ENCODE measurements at places on chromosomes 3 and 15. TPM values are rescaled to one million over a fixed set of nuclear protein-coding genes. Genes with fewer than 3 reads are reported as not detected.
A peak's percentile ranks its signal among the peaks of the same experiment; 100 is the strongest.

GRCh38 chr15:38332711-38333110, 80.1 kb downstream of the SPRED1 start:
- peaks cover 4% of the 10 kb centered on the region for H3K27me3 ChIP-seq
- H3K36me3 ChIP-seq, result no peaks in the 10 kb centered on the region
- no peak for DNase-seq
- no peak overlapping the region for H3K27ac ChIP-seq
- H3K4me3 ChIP-seq, result no peak overlapping the region

PP2D1 gene
- not detected for total RNA-seq

- no peaks in the 10 kb centered on the region for H3K27me3 ChIP-seq
- peak; percentile 4 for DNase-seq
- peaks cover 16% of the 10 kb centered on the region for H3K4me1 ChIP-seq
- H3K4me3 ChIP-seq, result no peak overlapping the region
These were observed 86.9 kb upstream of the PRTG start for GRCh38 chr15:55829826-55830225.

DNA sequence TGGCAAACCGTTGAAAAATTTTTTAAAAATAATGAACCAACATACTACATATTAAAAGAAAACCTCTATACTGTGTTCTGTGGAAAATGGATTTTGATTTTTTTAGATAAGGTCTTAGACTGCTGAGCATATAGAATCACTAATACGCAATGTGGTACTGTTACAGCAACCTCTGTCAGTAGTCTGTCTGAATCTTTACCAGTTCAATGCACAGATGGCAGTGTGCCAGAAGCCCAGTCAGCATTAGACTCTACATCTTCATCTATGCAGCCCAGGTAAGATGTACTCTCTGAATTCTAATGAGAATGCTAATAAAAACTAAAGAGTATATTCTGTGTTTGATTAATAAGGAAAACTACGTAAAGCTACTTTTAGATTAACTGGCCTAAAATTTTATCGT, 31.3 kb upstream of the FAH start:
- peaks cover 21% of the 10 kb centered on the region for H3K36me3 ChIP-seq
- H3K4me3 ChIP-seq, result no peak overlapping the region
- peaks cover 3% of the 10 kb centered on the region for H3K4me1 ChIP-seq
- H3K27ac ChIP-seq, result no peak overlapping the region

ITIH1 gene
- total RNA-seq, result not detected

DNA sequence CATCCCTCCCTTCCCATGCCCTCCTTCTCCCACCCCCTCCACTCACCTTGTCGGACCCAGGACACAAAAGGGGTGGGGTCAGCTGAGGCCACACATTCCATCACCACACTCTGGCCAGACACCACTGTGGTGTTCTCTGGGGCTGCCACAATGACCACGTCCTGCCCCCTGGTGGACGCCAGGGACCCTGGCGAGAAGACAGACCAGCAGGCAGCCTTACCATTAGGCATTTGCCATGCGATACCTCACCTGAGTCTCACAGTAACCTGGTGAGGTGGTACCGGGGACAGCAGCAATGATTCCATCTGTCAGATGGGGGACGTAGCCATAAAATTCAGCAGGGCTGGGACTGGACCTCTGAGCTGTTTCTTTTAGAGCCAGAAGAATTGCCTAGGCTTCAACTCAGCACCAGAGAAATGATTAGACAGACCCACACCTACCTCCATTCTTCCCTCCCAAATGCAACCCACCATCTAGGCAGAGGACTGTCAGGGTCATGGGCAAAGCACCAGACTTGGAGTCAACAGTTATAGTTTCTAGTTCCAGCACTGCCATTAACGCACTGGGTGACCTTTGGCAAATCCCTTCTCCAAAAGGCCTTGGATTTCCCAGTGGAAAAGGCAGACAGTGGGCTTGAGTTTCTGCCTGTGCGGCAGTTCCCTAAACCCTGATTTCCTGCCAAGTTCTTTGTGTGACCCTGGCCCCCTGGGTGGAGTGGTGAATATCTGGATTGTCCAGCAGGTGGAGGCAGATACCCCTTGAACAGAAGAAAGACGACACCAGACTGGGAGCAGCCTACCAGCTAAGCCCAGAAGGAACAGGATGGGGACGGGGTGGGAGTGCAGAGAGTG, 21.8 kb downstream of the IGDCC4 start:
- no peak overlapping the region for H3K27ac ChIP-seq
- no peaks in the 10 kb centered on the region for H3K36me3 ChIP-seq
- peaks cover 5% of the 10 kb centered on the region for H3K4me1 ChIP-seq
- H3K4me3 ChIP-seq, result no peak overlapping the region
- DNase-seq, result peak; percentile 68

DNA sequence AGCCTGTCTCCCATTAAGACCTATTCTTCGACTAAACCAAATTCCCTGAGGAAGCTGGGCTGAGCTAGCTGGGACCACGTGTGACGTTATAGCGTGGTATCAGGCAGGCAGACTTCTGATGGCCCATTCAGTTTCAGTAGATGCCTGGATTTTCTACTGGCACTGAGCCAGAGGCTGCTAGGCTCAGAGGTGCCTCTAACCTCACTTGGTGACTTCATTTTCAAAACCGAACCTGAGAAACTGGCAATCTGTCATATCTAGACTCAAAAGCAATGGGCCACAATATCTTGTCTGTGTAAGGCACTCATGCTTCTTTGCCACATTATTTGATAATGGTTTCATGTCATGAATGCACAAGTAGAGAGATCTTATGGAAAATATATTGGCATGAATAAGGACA, 352.1 kb upstream of the AZI2 start:
- H3K27ac ChIP-seq, result no peak overlapping the region
- no peaks in the 10 kb centered on the region for H3K27me3 ChIP-seq
- H3K36me3 ChIP-seq, result no peaks in the 10 kb centered on the region
- no peak overlapping the region for H3K4me3 ChIP-seq

ZNF717 gene
- 14.2 TPM for total RNA-seq

- H3K36me3 ChIP-seq, result peaks cover 18% of the 10 kb centered on the region
- DNase-seq, result no peak
- H3K27me3 ChIP-seq, result no peaks in the 10 kb centered on the region
These were observed 72.5 kb upstream of the ARHGEF3 start for GRCh38 chr3:56874269-56874668.

IFT122 gene
- total RNA-seq, result 18.9 TPM

- H3K27me3 ChIP-seq, result peaks cover 20% of the 10 kb centered on the region
- H3K4me3 ChIP-seq, result no peak overlapping the region
- no peak overlapping the region for H3K27ac ChIP-seq
- H3K4me1 ChIP-seq, result no peaks in the 10 kb centered on the region
- H3K36me3 ChIP-seq, result no peaks in the 10 kb centered on the region
These were observed 56.0 kb upstream of the CTXND1 start for GRCh38 chr15:80308002-80308401.

DNA sequence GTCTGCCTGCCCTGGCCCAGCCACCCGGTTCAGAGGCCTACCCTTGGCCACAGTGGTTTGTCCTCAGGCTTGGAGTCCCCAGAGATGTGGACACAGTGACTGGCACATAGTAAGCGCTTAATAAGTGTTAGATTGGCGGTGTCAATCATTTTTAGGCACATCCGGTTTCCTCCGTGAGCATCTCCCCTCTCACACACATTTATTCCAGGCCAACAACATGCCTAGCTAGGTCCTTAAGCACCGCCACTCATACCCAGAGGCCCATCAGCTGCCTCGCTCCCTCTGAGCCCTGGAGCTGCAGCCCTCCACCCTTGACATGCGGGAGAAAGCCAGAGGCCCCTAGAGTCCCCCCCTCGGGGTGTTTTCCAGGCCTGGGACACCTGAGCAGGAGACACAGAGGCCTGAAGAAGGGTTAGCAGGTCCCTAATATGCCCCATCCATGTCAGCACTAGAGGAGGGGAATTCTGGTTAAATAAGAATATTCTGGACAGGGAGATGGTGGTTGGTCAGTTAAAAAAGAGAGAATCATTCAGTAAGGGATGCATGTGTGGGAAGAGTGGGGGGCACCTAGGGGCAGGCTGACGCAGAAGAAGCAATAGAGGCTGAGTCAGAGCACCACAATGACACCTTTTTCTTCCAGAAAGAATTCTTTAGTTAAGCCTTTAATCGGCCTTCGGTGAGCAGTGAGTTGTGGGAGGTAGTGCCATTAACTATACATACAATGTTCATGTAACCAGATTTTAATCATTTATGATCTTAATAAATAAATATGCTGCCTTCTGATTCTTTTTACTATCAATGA, 22.3 kb downstream of the NR2F2 start:
- no peaks in the 10 kb centered on the region for H3K36me3 ChIP-seq
- H3K4me1 ChIP-seq, result peaks cover 13% of the 10 kb centered on the region
- H3K4me3 ChIP-seq, result no peak overlapping the region

GRCh38 chr3:123050666-123051065, 16.2 kb upstream of the PDIA5 start:
- H3K4me3 ChIP-seq, result no peak overlapping the region
- H3K27ac ChIP-seq, result no peak overlapping the region

DAG1 gene
- total RNA-seq, result 10.8 TPM

- no peak overlapping the region for H3K27ac ChIP-seq
- no peaks in the 10 kb centered on the region for H3K36me3 ChIP-seq
- H3K4me3 ChIP-seq, result no peak overlapping the region
These were observed 36.7 kb upstream of the ZNF710 start for GRCh38 chr15:89964232-89964954.

DNA sequence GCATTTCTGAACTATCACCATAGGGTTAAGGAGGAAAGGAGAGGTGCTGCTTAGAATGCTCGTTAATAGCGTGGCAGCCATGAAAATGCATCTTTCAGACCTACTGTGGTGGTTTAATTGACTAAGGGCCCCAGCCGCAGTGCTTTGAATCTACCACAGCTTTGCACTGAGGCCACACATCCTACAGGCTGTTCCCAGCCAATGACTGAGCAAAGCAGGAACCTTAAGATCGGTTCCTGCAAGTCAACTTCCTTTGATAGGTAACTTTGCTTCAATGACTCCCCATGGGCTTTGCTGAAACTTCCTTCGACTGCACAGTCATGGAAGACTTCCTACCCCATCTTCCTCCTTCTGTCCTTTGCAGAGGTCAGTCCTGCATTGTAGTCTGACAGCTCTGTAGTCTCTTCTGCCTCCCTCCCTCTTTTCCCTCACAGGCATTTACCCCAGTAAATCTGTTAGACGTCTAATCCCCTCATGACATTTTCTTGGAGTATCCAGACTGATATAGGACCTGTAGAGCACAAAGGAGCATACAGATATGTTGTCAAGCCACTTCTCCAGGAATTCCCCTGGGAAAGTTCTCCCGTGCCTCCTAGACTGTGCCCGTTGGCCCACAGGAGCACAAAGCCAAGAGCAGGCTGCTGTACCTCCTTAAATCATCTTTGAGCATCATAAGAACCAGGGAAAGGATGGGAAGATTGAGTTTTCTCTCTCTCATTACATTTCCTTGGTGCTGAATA, 2.6 kb upstream of the BCL2A1 start:
- H3K27me3 ChIP-seq, result no peaks in the 10 kb centered on the region
- peak; percentile 66 for DNase-seq
- H3K27ac ChIP-seq, result peak overlapping the region; percentile 73
- H3K4me3 ChIP-seq, result no peak overlapping the region

PROS1 gene
- total RNA-seq, result not detected

DNA sequence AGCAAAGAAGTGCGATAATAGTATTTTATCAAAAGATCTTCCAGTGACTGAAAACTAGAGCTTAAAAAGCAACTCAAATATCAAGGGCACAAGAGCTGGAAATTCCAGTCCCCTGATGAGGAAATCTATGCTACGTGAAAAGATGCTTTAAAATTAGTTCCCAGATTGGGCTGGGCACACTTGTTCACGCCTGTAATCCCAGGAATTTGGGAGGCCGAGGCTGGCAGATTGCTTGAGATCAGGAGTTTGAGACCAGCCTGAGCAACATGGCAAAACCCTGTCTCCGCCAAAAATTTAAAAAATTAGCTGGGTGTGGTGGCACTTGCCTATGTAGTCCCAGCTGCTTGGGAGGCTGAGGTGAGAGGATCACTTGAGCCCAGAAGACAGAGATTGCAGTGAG, 138.8 kb downstream of the SEMA6D start:
- no peak overlapping the region for H3K4me3 ChIP-seq
- no peak overlapping the region for H3K27ac ChIP-seq
- no peaks in the 10 kb centered on the region for H3K4me1 ChIP-seq
- peaks cover 2% of the 10 kb centered on the region for H3K27me3 ChIP-seq
- DNase-seq, result no peak
- H3K36me3 ChIP-seq, result no peaks in the 10 kb centered on the region

PLSCR2 gene
- not detected for total RNA-seq

- peak overlapping the region; percentile 60 for H3K27ac ChIP-seq
- peaks cover 72% of the 10 kb centered on the region for H3K36me3 ChIP-seq
- H3K27me3 ChIP-seq, result no peaks in the 10 kb centered on the region
- peaks cover 60% of the 10 kb centered on the region for H3K4me1 ChIP-seq
- DNase-seq, result peak; percentile 29
These were observed 22.9 kb downstream of the FYCO1 start for GRCh38 chr3:45972534-45973402.

- no peaks in the 10 kb centered on the region for H3K27me3 ChIP-seq
- DNase-seq, result no peak
- H3K27ac ChIP-seq, result no peak overlapping the region
- H3K4me1 ChIP-seq, result no peaks in the 10 kb centered on the region
- no peak overlapping the region for H3K4me3 ChIP-seq
- no peaks in the 10 kb centered on the region for H3K36me3 ChIP-seq
These were observed 10.3 kb upstream of the CDV3 start for GRCh38 chr3:133563186-133563591.

DNA sequence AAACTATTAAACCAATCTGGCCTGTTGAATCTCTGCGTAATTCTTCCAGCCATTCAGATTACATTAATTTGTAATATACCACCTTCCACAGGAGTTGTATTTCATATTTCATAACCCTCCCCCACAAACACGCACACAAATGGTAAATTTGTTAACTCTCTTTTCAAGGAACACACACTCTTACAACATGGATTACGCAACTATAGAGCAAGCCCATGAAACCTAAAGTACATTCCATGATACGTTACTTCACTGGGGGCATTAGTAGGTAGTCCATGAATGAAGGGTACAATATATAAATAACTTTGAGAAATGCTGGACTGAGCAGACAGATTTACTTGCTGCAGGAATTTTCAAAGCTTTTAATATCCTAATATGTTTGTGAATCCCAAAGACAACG, 65.0 kb downstream of the TRIM69 start:
- no peaks in the 10 kb centered on the region for H3K36me3 ChIP-seq
- DNase-seq, result no peak
- H3K4me1 ChIP-seq, result no peaks in the 10 kb centered on the region

- H3K27ac ChIP-seq, result no peak overlapping the region
- no peak overlapping the region for H3K4me3 ChIP-seq
- no peaks in the 10 kb centered on the region for H3K4me1 ChIP-seq
These were observed 138.7 kb downstream of the RPL22L1 start for GRCh38 chr3:170731281-170731680.
